ENCODE measurements at places on chromosomes 5 and 9.
A peak's percentile ranks its signal among the peaks of the same experiment; 100 is the strongest.

- no peak for DNase-seq
Measured at GRCh38 chr9:18591261-18591660, 117.3 kb downstream of the ADAMTSL1 start.

DNA sequence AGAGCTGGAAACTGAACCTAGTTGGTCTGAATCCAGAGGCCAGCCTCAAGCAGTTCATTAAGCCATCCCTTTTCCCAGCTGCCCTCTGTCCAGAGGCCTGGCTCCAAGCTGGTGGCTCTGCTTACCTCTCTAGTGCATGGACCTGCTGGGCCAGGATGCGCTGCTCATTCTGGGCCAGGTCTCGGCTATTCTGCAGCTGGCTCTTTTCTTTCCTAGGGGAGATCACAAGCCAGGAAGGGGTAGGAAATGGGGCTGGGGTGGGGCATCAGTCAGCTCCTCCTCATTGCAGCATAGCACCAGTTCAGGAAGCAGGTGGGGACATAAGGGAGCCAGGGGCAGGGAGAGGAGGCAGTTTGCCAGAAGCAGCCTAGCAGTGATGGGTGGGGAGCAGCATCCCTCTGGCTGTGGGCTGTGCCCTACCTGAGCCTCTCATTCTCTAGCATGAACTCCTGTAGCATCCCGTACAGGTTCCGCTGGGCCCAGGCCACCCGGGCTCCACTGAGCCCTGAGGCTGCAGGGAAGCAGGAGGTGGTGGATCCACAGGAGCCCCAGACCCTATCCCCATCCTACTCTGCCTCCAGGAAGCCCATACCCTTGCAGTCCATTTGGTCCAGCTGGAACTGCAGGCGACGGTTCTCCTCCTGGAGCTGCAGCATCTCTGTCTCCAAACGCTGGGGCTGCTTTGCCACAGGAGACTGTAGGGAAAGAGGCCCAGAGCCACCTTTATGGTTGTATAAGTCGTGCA is 5.2 kb downstream of the KIF12 start:
- no peak for DNase-seq

DNA sequence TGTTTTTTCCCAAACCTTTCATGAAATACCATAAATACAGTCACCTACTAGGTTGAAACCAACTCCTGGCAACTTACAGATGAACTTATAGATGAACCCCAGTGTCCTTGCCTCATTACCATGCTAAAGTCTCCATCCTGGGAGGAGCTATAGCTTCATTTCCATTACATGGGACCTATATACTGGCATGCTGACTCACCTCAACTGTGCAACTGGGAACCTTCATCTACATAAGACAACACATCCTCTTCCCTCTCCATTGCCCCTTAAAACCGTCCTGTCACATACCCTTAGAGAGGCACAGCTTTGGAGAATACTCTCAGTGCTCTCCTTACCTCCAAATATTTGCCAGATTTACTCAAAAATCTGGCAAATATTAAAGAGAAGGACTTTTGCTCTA is 638.3 kb downstream of the HTR1A start:
- no peak for DNase-seq

DNA sequence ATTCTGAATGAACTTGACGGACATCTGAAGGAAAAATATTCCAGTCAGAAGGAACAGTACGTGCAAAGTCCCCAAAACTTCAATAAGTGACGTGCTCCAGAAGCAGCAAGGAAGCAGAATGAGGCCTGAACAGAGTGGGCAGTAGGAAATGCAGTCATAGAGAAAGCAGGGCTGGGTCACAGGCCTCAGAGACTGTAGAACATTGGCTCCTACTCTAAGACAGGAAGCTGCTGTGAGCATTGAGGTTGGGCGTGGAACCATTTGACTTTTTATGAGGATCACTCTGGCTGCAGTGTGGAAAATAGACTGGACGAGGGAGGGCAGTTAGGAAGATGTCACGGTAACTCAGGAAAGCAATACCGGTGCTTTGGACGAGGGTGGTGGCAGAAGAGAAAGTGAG is 64.0 kb downstream of the DOCK8 start:
- no peak for DNase-seq

- peak; percentile 71 for DNase-seq
Measured at GRCh38 chr5:180670586-180671359, 21.4 kb upstream of the FLT4 start.

GRCh38 chr5:6773342-6774035 is 60.3 kb downstream of the TENT4A start:
- no peak for DNase-seq

DNA sequence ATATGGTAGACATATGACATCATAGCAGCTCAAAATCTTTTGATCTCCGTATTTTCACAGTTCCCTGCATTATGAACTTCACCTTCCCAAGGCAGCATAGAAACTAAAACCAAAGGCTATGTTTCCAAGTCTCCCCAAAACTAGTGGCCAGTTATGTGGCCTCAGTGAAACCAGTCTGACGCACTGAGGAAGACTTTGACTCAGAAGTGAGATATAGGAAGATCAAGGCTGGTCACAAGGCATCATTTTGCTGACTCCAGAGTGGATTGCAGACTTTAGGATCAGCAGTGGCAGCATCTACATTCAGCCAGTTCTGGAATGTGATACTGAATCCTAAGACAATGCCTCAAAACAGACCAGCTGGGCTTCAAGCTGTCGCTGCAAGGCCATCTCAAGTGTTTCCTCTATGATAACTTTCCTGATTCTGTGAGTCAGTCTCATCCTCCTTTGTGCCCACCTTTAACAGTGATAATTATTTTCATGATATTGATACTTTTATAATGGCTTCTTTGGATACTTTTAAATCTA is 34.4 kb upstream of the ELL2 start:
- DNase-seq = no peak

DNA sequence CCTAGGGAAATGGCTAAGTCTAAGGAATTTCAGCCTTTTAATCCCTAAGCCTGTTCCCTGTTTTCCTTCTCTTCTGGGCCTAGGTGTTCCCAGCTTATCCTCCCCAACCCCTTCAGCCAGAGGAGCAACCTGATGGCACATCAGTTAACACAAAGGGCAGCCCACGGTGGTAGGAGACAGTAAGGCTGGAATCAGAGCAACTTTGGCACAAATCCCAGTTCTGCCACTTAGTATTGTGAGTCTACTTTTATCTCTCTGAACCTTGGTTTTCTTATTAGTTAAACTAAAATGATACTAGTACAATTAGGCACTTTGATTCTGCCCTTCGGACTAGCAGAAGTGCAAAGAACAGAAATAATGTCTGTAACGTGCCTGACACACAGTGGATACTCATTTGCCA is 246.8 kb downstream of the SAXO1 start:
- DNase-seq = no peak

DNA sequence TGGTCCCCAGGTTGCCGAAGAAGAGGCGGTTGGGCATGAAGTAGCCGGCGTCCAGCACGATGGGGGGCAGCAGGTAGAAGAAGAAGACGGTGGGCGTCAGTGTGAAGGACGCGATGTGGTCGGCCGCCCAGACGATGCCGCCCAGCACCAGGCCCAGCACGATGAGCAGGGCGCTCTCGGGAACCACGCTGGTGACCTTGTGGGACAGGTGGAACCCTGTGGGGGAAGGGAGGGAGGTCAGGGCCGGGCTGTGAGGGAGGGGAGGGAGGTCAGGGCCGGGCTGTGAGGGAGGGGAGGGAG is 32.4 kb downstream of the SLC9A3 start:
- DNase-seq = no peak
